ENCODE measurements at places on chromosomes 12 and 14.

- no peak for DNase-seq
These were observed 481.5 kb downstream of the NPAS3 start for GRCh38 chr14:33420051-33420627.

DNA sequence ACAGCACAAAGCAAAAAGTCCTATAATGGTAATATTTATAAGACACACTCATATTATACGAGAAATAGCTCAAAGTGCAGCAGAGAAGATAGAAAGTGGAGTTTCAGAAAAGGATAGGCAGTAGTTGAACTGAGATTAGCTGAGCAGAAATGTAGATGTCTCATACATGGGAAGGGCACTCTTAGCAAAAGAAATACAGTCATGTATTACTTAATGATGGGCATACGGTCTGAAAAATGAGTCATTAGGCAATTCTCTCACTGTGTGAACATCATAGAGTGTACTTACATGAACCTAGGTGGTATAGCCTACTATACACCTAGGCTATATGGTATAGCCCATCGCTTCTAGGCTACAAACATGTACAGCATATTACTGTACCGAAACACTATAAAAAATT lies 671.3 kb downstream of the RPS29 start:
- DNase-seq, result no peak

DNA sequence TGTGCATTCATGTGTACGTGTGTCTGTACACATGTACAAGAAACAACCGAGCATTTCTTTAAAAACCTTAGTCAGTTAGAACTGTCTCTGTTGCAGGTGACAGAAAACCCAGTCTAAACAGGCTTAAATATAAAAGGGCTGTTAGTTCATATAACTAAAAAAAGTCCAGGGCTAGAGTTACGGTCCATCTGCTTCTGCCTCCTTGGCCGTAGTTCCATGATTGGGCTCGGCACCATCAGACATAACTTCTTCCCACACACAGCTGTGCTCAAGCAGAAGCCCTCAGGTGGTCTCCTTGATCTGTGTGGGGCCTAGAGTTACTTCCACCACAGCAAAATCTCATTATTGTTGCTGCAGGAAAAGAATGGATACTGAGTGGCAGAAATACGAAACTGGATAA lies 34.6 kb downstream of the CKB start:
- DNase-seq, result no peak

- no peak for DNase-seq
These were observed 45.5 kb downstream of the TESC start for GRCh38 chr12:117053597-117054201.

DNA sequence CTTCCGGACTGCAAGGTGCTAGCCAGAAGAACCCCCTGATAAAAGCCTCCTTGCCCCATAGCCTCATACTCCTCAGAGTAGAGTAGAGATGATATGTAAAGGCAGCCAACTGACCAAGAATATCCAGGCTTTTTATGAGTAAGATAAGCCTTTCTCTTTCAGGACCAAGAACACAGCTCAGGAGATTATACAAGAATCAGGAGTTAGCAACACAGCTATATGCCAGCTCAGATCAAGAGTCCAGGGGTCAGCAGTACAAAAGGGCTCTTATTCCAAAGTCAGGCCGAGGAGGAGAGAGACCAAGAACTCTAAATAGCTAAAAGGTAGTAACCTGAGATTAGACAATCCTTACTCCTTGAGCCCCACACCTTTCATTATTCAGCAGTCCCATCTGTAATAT lies 135.3 kb downstream of the BTG1 start:
- no peak for DNase-seq

GRCh38 chr12:24948757-24949722 lies at the start of gene BCAT1:
BCAT1 (minus strand) TSS chr12:24949101; CDS start chr12:24948932, 169 bp downstream.
- DNase-seq, result peak; percentile 57

- DNase-seq, result no peak
These were observed 48.7 kb upstream of the NAV3 start for GRCh38 chr12:77782034-77782433.

- DNase-seq, result no peak
These were observed 99.9 kb downstream of the FOXN3 start for GRCh38 chr14:89317051-89317691.

GRCh38 chr12:98259693-98260092 lies 255.7 kb upstream of the TMPO start:
- DNase-seq, result no peak

GRCh38 chr14:71411738-71412137 lies 504.5 kb downstream of the PCNX1 start:
- DNase-seq, result no peak

DNA sequence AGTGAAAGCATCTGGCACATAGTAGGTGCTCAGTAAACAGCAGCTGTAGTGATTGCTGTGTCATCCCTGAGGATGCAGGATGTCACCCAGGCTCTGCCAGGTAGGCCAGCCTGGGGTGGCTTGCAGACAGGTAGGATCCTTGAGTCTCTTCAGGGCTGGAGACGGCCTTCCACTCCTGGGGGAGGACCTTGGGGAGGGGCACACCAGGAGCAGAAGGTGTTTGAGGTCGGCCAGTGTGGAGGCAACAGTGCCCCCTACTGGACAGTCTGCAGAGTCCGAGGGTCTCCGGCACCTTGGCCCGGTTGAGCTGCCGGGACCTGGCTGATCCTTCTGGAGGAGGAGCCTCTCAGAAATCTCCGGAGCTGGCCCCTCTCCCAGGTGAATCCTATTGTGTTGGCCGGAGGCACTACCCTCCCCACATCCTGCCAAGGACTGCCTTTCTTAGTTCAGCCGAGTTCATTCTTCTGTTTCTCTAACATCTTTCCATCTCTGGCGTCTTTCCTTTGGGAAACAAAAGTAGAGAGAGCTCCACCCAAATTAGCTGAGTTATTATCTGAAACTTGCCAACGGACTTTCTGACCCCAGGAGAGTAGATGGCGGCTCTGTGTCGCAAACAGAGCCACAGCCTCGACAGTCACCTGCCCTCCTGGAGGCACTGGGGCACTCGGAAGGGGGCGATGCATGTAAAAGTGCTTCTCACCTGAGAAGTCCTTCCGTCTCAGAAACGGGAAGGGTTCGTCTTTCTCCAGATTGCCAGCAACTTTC lies 41.8 kb upstream of the CLMN start:
- DNase-seq, result peak; percentile 72
